Right cardiac atrium (tissue), 5 donors: ENCODE measurements at places on chromosomes 5 and 9. TPM values are rescaled to one million over a fixed set of nuclear protein-coding genes. Genes with fewer than 3 reads are reported as not detected.

GAS1 gene
- 17.8 TPM for total RNA-seq

PDE8B gene
- total RNA-seq: 71.2 TPM

PCDHGB3 gene
- total RNA-seq: 4.8 TPM

DNA sequence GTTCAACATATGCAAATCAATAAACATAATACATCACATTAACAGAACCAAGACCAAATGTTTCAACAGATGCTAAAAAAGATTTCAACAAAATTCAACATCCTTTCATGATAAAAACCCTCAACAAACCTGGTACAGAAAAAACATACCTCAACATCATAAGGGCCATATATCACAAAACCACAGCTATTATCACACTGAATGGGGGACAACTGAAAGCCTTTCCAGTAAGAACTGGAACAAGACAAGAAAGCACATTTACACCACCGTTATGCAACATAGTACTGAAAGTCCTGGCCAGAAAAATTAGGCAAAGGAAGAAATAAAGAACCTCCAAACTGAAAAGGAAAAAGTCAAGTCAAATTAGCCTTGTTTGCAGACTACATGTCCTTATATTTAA is 93.6 kb downstream of the DTWD2 start:
- DNase-seq: no peak

DNA sequence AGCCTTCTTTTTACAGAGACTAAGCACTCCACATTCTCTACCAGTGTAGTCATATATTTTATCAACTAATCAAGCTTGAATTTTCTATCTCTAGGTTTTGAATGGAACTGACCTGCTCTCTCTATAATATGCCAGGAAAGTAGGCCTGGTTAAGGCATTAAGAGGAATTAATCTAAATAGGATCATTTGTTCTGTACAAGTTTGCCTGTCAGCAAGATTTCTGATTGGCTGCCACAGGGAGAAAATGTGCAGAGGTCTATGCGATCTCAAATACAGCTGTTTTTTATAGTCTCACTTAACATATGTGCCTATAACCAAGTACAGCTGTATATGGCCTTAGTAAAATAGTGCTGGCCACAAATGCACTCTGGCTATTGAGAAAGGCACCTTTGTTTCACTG is 418.8 kb downstream of the KDM4C start:
- no peak for DNase-seq

- no peak for DNase-seq
Observed at GRCh38 chr5:164098979-164099378, 593.6 kb downstream of the MAT2B start.

DNA sequence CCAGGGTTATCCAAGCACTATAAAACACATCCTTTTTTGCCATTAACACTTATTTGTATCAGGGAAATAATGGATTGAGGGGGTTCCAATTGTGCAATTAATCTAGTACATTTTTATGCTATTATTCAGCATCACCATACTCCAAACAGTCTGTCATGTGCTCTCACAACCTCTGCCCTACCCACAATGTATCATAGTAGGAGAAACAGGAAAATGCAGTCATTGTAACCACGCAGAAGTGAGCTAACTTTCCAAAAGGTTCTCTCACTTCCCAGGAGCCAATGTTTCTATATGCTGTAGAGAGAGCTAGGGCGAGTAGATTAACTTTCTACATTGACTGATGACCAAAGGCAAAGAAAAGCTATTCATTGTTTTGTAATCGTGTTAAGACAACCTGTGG is 29.8 kb downstream of the DAB2 start:
- no peak for DNase-seq

GRCh38 chr5:150152636-150153462 is 2.8 kb downstream of the PDGFRB start:
- no peak for DNase-seq

GRCh38 chr9:137077010-137077747 is at the start of gene UAP1L1:
TSS of gene UAP1L1 (plus strand) at chr9:137077517. CDS start at chr9:137077533, 16 bp downstream.
- peak; percentile 75 for DNase-seq

- no peak for DNase-seq
Observed at GRCh38 chr9:109830545-109830944, 50.5 kb downstream of the PALM2AKAP2 start.

SOX30 gene
- 0.25 TPM for total RNA-seq

LCN9 gene
- not detected for total RNA-seq
